ENCODE measurements at places on chromosomes 6 and 20.

- DNase-seq = no peak
Observed at GRCh38 chr6:140370441-140370840, 996.0 kb upstream of the CITED2 start.

DNA sequence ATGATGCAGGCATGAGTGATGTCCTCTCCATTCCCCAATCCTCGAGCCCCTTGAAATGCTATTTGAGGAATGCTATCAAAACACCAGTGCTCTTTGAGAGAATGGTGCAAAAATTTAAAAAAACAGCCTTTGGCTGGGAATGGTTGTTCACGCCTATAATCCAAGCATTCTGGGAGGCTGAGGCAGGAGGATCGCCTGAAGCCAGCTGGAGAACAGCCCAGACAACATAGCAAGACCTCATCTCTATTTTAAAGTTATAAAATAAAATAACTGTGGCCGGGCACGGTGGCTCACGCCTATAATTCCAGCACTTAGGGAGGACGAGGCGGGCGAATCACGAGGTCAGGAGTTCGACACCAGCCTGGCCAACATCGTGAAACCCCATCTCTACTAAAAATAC is 4.2 kb upstream of the VARS1 start:
- DNase-seq = no peak

DNA sequence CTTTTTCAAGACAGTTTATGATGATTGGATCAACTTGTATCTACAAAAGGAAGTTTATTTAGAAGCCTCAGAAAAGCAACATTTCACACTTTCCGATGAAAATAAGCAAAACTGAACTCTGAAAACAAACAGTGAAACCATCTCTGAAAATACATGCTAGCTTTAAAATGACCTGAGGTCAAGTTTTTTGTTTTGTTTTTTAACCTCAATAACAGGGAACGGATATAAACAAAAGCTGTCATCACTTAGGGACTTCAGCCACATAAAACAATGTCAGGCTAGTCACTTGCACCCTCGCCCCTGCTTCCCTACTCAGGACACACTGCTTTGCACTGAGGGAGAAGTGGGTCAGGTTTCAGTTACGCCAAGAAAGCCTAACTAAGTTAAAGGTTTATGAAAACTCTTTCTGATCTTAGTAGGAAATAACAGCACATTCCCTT is 11.6 kb downstream of the BACH2 start:
- DNase-seq = no peak

GRCh38 chr20:45583502-45583901 is 4.4 kb upstream of the WFDC8 start:
- no peak for DNase-seq

- peak; percentile 55 for DNase-seq
Observed at GRCh38 chr20:46222521-46223007, 85.7 kb downstream of the CDH22 start.

DNA sequence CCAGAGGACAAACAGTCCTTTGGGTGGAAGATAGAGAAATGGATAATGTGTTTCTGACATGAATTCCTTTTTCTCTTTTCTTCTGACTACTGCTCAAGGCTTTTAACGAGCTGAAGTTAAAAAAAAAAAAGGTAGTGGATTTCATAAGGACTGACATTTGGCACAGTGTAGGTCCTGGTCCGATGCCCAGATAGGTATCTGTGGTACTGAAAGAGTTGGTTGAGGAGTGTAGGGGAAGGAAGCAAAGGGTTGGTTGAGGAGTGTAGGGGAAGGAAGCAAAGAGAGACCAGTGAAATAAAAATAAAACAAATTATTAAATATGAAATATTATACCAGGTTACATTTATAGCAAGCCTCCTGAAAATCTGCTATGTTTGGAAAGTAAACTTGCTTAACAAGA is 11.8 kb downstream of the UTRN start:
- DNase-seq = no peak

- DNase-seq = no peak
Observed at GRCh38 chr6:17816921-17817611, 110.3 kb upstream of the NUP153 start.

- no peak for DNase-seq
Observed at GRCh38 chr20:41167481-41168253, 30.3 kb downstream of the PLCG1 start.
